ENCODE measurements at places on chromosomes 2 and 18.

- DNase-seq = no peak
Measured at GRCh38 chr2:218788529-218789255, 6.7 kb downstream of the CYP27A1 start.

GRCh38 chr2:136386046-136386445, 268.1 kb upstream of the CXCR4 start:
- DNase-seq = no peak

DNA sequence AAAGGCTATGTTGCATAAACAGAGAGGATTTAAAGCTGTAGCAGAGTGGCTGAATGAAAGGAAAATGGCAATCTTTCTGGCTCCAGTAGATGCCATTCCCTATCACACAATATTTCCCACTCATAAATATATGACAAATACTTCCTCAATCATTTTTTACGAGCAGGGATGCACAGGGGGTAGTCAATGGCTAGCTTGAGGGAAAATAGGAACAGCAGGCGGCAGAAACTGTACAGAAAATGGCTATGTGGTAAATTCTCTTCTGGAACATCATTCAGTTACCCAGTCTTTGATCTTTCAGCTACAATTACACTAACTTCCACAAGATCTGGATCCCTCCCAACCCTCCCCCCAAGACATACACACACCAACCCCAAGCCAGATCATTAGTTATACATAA, 127.2 kb downstream of the OLA1 start:
- no peak for DNase-seq

- no peak for DNase-seq
Measured at GRCh38 chr18:31566576-31567306, 24.9 kb upstream of the TTR start.

DNA sequence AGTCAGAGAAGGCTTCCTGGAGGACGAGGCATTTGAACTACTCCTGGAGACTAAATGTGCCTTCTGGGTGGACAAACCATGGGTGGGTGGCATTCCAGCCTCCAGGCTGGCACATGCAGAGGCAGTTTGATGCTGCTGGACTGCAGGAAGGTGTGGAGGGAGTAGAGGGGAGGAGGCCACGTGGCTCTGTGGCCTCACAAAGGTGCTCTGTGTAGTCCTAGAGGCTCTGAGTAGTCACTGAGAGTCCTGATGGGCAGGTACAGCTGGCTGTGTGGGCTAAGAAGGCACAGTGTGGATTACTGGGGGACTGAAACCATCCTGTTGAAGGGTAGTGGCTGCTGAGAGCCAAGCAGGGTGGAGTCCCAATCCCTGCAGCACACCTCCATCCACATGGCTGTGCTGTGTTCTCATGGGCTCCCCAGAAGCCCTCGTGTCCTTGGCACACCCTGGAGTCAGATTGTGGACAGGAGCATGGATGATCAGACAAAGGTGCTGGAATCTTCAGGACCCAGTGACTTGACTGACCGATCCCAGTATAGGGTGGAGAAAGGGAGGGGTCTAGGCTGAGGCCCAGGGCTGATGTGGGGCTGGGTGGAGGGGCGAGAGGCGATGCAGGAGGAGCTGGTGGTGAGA, 87.4 kb upstream of the HS6ST1 start:
- DNase-seq = peak; percentile 25

DNA sequence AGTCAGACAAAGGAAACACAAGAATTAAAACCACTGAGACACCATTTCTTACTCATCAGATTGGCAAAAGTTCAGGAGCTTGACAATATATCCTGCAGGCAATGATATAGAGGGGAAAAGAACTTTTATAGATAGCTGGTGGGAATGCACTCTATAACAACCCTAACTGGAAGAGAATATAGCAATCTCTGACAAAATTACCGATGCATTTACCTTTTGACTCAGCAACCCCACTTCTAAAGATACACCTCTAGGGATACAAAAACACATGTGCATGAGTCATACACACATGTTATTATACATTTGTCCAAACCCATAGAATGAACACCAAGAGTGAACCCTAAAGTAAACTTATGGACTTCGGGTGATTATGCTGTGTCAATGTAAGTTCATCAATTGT, 79.4 kb upstream of the SRD5A2 start:
- DNase-seq = no peak

DNA sequence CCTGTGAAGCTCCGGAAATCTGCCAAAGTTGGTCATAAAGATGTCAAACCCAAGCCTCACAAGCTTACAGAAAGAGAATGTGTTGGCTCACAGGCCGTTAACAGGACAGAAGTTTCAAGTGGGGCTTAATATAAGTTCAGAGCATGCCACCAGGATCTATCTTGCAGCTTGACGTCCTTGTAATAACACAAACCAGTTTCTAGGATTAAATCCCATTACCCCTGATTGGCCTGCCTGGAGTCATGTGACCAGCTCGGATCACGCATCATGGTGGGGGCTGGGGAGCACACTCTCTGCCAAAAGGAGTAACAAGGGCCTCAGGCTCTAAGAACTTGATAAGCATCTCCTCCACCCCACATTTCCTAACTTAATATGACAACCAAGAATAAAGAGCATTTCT, 38.9 kb upstream of the SCG2 start:
- no peak for DNase-seq

- no peak for DNase-seq
Measured at GRCh38 chr18:28766721-28767120, 589.8 kb upstream of the CDH2 start.

DNA sequence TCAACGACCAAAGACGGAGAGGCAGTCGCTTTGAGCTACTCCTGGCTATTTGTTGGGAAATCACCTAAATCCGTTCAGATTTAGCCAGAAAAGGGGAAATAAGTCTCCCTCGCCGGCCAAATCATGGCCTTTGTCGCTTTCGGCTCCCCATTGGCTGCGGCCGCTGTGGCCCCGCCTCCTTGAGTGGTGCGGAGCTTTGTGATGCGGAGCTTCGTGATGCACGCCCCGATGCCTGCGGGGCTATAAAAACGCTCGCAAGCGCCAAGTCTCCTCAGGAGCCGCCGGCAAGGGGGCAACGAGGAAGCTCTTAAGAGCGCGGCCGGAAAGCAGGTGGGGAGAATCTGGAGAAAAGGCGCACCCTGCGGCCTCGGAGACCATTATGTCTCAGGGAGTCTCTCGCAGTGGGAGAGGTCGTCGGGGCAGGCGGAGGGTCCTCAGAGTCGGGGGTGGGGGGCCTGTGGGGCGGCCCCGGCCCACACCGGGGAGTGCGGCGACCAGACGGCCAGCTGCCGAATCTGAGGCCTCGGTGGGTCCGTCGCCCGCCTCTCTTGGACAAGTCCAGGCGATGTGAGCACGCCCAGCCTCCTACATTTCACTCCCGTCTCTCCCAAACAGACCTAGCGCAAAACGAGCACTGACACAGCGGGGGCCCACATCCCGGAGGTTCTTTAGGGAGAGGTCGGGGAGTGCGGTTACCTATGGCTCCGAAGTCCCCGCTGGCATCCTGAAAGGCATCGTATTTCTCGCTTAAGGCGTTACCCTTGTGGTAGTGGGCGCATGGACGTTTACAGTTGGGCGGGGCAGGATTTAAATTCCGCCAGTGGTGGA, at the start of gene CABYR:
CABYR (plus strand) TSS at position 274 of the 828 bp plus-strand sequence. CDS start 4,053 bp downstream, outside the sequence.
- peak; percentile 80 for DNase-seq

DNA sequence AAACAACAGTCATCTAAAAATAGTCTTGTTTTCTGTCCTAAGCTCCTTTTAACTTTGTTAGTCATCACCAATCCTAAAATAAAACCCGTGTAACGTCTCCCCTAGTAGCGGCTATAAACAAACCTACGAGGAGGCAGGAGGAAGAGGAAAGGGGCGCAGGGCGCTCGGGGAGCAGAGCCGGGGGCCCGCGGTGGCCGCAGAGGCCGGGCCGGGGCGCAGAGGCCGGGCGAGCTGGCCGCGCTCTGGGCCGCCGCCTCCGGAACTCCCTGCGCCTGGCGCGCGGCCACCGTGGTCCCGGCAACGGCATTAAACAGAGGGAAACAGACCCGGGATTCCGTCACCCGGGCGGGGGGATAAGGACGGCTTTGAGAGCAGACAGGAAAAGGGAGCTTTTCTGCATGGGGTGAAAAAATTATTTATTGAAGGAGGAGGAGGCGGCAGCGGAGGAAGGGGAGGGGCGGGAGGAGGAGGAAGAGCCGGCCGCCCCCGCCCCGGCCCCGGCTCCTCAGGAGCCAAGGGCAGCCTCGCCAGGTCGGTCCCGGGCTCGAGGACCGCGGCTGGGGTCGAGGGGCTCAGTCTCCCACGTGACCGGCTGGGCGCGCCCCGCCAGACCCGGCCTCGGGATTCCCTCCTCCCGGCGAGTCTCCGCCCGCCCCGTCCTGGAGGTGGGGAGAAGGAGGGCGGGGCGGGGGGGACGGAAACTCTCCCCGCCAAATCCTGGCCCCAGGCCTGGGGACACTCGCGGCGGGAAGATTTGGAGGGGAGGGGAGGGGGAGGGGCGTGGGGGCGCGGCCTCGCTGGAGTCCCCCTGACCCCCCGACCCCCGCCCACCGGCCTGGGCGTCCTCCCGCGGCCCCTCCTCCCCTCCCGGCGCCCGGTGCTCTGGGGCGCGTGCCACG, 1.8 kb upstream of the NFATC1 start:
- peak; percentile 94 for DNase-seq

- DNase-seq = no peak
Measured at GRCh38 chr2:221285148-221285547, 287.0 kb downstream of the EPHA4 start.

DNA sequence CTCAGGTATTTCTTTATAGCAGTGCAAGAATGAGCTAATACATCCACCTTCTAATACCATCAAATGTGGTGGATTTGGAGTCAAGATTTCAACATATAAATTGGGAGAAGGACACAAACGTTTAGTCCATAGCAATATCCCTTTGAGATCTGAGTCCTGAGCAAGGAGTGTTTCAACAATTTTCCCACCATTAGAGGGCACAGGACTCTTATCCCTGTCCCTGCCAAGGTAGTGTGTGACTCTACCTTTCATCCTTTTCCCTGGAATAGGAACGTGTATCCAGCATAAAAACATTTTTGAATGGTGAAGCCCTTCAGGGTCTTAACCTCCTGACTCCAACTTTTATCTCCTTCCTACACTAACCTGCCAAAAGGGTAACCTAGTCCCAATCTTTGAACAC, 181.3 kb upstream of the SRD5A2 start:
- no peak for DNase-seq

- no peak for DNase-seq
Measured at GRCh38 chr18:30970196-30970816, 72.2 kb downstream of the DSC3 start.

- no peak for DNase-seq
Measured at GRCh38 chr18:35112696-35113095, 71.5 kb downstream of the MAPRE2 start.

DNA sequence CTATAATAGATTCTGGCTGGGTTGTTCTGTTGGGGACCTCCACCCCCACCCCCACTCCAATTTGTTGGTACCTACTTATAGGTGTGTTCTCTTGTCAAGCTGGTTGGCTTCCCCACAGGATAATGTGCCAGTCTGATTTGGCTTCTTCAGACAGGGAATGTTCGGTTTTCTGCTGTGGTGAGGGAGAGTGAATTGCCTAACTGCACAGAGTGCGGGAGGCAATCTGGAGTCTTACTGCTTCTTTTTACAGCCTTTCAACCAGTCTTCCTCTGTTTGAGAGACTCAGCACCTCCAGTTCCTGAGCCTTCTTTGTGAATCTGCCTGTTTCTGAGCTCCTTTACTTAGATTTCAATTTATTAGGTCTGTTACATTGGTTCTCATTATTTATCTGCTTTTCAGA, 27.4 kb upstream of the SNORC start:
- DNase-seq = no peak

DNA sequence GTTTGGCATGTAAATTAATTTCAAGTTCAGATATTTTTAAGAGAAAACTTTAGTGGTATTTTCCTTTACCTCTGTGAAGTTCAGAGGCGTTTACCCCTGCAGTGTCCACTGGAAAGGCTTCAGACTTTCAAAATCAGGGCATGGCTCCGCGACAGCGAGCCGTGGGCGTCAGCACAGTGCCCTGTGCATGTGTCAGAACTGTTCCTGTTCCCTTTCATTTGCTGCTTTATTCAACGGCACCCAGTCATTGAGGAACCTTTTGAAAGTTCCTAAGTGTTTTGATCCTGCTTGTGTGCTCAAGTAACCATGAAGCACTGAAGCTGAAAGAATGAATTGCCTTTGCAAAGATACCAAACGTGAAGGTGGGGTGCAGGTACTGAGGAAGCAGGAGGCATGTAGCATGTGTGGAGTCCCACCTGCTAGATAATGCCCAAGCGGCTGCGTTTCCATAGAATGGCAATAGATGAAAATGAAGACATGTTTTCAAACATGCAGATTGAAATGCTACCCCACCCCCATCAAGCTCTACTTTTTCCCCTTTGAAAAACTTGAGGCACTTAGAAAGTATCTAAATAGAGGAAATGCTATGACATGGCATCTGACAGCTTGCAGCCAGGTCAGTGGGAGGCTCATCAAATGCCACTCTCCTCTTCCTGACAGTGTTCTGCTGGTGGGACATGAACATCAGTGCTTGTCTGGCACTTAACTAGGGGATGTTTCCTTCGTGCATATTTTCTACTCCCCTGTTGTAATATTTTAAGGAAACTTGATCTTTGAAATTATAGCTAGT, 148.6 kb downstream of the ZNF236 start:
- DNase-seq = peak; percentile 74

- DNase-seq = no peak
Measured at GRCh38 chr2:95670686-95671085, 78.9 kb downstream of the TRIM43 start.

DNA sequence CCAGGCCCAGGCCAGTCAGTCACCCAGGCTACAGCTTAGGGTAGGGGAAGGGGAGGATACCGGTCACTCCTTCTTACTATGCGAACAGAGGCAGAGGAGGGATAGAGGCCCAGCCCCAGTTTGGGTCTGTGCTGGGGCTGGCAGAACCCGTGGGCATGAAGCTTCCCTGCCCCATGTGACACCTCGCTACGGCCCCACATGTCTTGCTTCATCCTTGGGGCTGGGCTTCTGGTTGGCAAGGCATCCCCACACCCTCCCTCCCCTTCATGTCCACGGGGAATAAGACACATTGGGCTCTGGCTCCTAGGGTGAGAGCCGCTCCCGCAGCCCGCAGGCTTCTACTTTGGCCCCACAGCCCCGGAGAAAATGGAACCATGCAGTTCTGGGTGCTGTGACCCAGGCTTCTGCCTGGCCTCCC, 32.4 kb downstream of the HS1BP3 start:
- DNase-seq = peak; percentile 79

DNA sequence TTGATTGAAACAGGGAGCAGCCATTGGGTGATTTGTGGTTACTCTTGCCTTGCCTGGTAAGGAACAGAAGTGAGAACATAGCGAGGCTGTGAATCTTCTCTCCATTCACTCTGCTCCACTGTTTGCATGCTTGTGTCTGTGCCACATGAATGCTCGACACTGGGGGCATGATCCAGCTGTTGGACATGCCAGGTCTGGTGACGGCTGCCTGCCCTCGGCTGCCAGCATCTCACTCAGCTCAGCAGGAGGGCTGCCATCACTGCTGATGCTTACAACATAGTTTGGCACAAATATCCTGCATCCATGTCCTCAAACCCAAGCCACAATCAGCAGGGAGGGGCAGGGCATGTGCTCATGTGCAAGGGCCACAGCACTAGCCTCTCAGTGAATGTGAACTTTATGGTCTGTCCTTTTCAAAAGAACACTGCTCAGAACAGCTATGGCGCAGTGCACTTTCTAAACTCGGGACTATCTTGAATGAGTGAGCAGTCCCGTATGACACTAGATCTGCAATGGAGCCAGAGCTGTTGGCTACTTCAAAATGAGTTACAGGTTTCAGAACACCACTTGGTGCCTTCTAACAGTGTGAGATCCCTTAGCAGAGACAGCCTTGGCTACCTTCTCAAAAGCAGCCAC, 126.3 kb downstream of the NRP2 start:
- no peak for DNase-seq

Measured in upper lobe of right lung (tissue), 1 donor.